Muscle of arm (tissue), 14 donors: ENCODE measurements at places on chromosomes 7 and 10. TPM values are rescaled to one million over a fixed set of nuclear protein-coding genes. Genes with fewer than 3 reads are reported as not detected.

DNA sequence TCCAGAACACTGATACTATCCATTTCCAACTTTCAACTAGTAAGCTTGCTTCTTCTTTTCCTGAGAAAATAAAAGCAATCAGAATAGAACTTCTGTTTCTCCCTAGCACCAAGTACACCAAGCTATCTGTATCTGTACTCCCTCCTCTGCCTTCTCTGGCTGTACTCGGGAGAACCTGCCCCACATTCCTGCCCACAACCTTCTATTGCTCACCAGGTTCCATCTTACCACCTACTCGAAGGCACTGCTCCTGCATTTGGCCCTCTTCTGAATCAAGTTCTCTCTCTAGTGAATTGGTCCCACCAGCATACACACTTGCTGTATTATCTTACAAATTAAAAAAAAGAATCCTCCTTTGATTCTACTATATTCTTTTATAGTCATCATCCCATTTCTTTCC lies 169.6 kb upstream of the PTN start:
- DNase-seq: no peak

DNA sequence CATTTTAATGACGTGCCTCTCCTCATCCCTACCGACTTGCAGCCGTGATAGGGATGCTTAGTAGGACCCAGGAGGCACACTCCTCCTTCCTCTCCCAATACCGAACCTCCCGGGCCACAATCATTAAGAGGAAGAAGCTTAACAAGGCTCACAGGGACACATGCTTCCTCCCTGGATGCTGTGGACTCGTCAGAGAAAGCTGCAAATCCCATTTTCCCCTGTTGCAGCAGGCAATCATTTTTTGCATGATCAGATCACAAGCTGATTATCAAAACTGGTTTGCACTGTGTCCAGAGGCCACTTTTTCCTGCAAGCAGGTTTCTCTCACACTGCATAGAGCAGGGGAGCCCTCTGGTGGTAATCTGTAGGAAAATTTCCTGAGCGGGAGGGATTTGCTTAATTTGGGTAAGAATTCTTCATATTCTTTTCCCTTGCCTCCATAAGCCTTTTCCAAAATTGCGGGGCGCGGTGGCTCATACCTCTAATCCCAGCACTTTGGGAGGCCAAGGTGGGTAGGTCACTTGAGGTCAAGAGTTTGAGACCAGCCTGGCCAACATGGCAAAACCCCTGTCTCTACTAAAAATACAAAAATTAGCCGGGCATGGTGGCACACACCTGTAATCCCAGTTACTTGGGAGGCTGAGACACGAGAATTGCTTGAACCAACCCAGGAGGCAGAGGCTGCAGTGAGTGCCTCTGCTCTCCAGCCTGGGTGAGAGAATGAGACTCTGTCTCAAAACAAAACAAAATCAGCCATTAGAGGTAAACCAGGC lies 16.1 kb upstream of the LAMB4 start:
- peak; percentile 83 for DNase-seq

DNA sequence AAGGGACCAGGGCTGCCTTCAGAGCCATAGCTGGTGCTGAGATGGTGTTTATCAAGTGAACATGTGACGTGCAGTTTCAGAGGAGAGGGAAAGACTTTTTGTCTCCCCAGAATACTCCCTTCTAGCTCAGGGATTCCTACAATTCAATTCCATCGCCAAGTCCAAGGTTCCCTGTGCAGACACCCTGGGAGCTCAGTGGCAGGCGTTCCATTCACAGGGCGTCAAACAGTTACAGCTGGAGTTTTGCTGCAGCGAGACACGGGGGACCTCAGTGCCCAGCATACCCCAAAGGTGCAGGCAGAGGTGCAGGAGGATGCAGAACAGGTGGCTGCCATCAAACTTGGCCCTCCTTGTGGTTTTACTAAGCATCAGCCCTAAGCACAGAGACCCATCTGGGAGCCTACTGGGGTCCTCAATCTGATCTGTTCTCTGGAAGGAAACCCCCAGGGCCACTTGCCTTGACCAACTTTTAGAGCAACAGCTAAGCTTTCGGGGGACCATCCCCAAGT lies 846 bp upstream of the CALML5 start:
- DNase-seq: no peak

DNA sequence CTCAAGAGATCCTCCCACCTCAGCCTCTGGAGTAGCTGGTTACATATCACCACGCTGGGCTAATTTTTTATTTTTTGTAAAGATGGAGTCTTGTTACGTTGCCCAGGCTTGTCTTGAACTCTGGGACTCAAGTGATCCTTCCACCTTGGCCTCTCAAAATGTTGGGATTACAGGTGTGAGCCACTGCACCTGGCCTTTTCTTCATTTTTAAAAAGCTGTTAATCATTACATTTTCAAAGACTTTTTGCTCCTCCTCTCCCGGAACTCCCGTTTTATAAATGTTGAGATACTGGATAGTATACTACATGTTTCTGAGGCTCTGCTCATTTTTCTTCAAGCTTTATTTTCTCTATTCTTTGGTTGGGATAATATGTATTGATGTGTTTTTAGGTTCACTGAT lies 16.4 kb downstream of the AOAH start:
- DNase-seq: no peak

- no peak for DNase-seq
These were observed 41.8 kb downstream of the CNNM1 start for GRCh38 chr10:99370993-99371392.

The EN2 gene
- not detected for polyA plus RNA-seq

GRCh38 chr7:101077303-101078086 lies 7.8 kb upstream of the TRIM56 start:
- DNase-seq: peak; percentile 59

The CNPY1 gene
- polyA plus RNA-seq: not detected

DNA sequence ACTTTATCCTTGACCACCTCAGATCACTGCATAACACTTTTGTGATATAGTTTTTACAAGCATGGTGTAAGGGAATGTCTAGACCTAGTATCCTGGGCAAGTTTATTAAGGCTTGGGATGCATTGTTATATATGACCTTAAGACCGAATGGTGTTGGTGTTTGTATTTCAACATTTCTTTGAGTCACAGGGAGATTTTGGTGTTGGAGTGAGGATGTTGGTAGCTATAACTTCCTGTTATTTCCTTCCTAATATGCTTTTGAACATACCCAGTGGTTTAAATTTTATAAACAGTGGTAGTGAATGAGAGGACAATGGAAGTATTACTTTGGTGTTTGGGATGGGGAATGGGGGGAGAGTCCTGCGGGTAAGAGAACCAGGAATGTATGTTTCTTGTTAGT lies 2.6 kb downstream of the EXOC4 start:
- DNase-seq: no peak

The PRLHR gene
- polyA plus RNA-seq: not detected

The MYPN gene
- polyA plus RNA-seq: 83.0 TPM

The ADAM22 gene
- 14.6 TPM for polyA plus RNA-seq

The CALY gene
- not detected for polyA plus RNA-seq

GRCh38 chr7:137096607-137097006 lies 228.2 kb downstream of the CHRM2 start:
- DNase-seq: no peak

The DDC gene
- 47.3 TPM for polyA plus RNA-seq

GRCh38 chr10:45585131-45585530 lies 87.4 kb downstream of the ZFAND4 start:
- no peak for DNase-seq

The C10orf105 gene
- 0.30 TPM for polyA plus RNA-seq

The LRRD1 gene
- 0.59 TPM for polyA plus RNA-seq

GRCh38 chr10:97915346-97916131 lies 65.9 kb downstream of the GOLGA7B start:
- DNase-seq: no peak

DNA sequence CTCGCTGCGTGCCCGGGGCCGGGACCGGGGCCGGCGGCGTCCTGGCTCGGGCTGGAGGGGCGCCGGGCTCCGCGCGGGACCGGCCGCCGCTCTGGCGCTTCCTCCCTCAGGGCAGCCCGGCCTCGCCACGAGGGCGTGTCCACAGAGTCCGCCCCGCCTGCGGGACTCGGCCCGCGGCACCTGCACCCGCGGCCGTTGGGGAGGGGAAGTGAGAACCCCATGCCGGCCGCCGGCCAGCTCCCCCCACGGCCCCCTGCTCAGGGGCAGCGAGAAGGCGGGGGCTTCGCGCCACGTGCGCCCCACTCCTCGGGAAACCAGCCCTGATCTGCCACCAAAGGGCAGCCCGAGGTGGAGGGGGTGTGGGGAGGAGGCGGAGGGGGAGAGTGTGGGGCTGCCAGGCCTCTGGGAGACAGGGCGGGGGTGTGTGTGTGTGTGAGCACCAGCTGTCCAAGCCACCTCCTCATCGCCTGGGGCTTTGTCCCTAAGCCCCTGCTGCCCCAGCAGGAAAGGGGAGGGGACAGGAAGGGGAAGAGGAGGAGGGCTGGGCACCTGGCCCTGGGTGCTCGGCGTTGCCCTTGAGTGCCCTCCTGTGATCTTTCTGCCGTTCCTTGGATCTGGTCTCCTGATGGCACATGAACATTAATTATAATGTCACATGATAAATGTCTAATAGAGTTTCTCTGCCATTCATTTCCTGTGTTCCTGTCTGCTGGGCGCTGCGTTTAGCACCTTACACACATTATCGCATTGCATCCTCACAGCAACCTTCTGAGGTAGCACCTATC lies at the start of gene PIK3AP1:
Gene PIK3AP1 (minus strand): TSS at position 93 of the 785 bp plus-strand sequence. CDS start 120 bp downstream, outside the sequence.
- no peak for DNase-seq

DNA sequence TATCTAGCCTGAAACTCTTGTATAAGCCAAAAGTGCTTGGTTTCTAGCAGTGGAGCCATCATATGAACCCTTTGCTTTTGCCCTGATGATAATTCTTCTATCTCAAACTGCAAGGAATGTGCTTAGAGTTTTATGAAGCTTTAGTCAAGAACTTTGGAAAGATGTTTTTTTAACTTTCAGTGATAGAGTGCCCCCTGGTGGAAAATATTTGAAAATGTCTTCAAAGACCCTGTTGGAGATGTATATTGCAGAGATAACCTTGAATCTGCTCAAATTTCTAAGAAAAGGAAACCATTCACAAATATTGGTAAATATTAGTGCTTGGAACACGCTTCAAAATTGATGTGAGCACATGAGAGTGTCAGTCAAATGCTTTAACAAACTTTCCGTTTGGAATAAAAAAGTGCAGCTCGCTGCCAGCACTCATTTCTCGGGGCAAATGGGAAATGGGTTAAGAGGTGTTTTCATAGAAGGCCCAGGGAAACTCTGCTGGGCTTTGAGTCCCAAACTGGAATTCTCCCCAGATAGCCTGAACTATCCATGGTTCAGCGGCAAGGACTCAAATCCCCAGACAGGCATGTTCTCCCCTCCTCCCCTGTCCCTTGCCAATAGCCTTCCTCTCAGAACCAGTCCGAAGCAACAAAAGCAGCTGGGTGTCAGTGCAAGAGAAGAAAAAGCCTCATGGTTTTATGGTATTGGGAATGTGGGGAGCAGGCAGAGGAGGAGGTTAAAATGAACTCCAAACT lies 129.3 kb downstream of the MYOF start:
- DNase-seq: peak; percentile 38

DNA sequence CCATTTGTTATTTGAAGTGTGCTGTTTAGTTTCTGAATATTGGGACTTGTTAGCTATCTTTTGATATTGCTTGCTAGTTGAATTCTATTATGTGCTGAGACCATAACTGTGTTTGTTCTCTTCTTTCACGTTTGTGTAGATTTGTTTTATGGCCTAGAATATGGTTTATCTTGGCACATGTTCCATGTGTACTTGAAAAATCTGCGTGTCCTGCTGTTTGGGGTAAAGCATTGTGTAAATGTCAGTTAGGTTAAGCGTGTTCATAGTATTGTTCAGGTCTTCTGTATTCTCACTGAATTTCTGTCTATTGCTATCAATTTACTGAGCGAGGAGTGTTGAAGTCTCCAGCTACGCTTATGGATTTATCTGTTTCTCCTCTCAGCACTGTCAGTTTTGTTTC lies 19.4 kb downstream of the MMP21 start:
- DNase-seq: no peak
